ENCODE measurements at places on chromosomes 12 and 14.

DNA sequence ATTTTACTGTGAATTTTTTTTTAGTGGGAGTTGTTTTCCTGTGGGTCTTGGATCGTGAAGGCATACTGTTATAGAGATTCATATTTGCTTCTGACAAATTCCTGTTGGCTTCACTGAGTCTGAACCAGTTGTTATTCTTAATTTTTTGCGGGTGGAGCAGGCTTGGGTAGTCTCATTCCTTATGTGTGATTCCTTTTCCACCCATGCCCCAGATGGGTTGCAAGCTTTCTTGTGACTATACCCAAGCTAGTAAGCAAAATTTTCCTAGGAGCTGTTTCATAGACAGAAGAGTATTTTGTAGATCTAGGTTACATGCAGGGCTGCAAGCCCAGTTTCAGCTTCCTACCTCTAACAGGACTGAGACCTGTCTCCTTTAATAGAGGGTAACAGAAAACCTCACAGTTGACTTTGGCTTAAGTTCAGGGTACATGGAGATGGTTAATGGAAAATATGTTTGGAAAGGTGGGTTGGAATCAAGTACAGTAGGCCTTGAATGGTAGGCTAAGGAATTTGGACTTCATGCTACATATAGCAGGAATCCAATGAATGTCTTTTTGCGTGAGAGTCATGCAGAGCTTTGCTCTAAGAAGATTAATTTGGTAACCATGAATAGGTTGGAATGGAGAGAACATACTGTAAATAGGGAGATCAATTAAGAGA lies 29.0 kb downstream of the TRMT5 start:
- no peak for DNase-seq

DNA sequence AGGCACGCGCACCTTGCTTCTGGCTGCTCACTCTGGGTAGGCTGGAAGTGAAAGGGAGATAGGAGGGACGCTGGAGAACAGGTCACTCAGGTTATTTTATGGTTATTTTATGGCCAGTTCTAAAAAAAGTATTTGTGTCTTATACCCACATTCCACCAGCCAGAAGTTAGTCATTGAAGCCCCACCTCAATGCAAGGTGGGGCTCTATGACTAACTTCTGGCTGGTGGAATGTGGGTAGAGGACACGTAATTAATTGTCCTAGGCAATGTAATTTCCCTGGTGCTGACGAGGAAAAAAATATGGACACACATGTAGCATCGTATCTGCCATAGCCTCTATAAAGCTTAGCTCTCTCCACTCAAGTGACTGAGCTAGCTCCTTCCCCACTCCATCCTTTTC lies 104.9 kb downstream of the PDZRN4 start:
- DNase-seq = no peak

GRCh38 chr14:89397569-89398230 lies 19.3 kb downstream of the FOXN3 start:
- DNase-seq = no peak

GRCh38 chr14:92789457-92790089 lies 4.5 kb upstream of the GOLGA5 start:
- no peak for DNase-seq

GRCh38 chr14:91252871-91253794 lies 8.6 kb upstream of the GPR68 start:
- peak; percentile 9 for DNase-seq

- no peak for DNase-seq
These were observed 307.1 kb upstream of the RGS6 start for GRCh38 chr14:71625175-71625574.

DNA sequence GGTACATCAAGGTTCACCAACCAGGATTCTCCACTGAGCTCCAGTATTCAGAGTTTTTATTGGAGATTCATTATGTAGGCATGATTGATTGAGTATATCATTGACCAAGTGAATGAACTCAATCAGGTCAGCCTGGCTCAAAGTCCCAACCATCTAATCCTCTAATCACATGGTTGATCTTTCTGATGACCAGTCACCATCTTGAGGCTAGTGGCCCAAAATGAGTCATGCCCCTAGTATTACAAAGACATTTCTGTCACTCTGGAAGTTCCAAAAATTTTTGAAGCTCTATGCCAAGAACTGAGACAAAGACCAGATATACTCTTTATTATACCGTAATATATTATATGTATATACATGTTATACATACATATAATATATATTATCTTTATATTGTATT lies 75.9 kb upstream of the ATF7IP start:
- DNase-seq = no peak

DNA sequence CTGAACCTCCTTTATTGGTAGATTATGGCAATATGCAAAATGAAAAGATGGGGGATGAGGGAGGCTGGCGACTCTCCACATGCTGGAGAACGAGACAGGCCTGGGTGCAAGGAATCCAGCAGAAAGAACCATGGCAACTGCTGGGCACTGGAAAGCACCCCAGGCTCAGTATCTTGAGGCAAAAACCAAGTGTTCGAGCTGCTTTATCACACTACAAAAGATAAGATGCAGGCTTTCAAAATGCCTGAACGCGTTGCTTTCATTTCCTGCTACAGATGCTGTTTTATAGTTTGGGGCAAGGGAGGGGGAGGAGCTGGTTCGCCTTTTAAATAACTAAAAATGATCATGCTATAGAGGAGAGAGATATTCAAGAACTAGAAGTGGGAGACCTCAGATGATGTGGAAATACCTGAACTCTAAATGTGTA lies 38.9 kb downstream of the NIN start:
- DNase-seq = no peak

DNA sequence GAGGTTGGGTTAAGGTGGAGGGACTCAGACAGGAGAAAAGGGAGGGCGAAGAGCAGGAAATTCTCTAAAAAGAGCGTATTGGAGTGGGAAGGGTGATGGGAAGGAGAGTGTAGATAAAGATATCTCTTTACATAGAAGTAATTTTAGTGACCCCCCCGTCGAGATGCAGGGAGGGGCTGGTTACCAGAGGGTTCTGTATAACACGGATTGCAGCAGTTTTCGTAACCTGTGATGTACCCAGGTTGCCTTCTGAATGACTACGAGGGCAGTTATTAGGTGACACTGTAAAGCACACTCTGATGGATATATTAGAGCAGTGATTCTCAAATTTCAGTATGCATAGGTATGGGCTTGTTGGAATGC lies 443 bp downstream of the DNAL1 start:
- DNase-seq = no peak

DNA sequence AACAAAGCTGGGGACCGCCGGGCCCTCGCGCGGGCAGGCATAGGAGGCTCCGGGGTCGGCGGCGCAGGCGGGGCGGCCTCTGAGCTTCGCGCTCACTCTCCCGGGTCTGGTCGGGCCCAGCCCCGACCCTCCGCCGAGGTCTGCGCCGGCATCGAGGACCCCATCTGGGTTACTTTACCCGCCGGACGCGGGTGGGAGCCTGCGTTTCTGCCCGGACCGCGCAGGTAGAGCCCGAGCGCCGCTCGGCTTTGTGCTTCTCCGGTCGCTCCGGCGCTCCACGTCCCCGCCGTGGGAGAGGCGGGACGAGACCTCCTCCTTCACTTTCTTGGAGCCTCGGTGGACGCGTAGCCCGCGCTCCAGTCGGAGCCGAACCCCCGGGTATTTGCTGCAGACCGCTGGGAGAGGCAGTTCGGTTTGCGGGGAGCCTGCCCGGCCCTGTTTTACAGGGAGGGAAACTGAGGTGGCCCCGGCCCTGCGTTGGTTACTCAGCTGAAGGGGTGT lies 63.2 kb downstream of the FBXL14 start:
- DNase-seq = no peak

GRCh38 chr12:3123729-3124128 lies 46.5 kb downstream of the TSPAN9 start:
- no peak for DNase-seq

DNA sequence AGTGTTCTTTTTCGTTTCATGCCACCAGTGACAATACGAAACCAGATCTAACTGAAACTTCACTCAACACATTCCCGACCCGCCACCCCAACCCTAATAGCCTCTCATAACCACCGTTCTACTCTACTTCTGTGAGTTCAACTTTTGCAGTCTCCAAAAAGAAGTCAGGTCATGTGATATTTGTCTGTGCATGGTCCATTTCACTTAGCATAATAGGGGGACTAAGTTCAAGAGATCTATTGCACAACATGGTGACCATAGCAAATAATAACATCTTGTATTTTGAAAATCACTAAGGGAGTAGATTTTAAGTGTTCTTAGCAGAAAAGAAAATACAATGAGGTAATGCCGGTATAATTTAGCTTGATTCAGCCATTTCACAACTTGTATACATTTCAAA lies 376.4 kb downstream of the DIO2 start:
- DNase-seq = no peak

GRCh38 chr14:104658325-104658712 lies 31.1 kb upstream of the INF2 start:
- no peak for DNase-seq

DNA sequence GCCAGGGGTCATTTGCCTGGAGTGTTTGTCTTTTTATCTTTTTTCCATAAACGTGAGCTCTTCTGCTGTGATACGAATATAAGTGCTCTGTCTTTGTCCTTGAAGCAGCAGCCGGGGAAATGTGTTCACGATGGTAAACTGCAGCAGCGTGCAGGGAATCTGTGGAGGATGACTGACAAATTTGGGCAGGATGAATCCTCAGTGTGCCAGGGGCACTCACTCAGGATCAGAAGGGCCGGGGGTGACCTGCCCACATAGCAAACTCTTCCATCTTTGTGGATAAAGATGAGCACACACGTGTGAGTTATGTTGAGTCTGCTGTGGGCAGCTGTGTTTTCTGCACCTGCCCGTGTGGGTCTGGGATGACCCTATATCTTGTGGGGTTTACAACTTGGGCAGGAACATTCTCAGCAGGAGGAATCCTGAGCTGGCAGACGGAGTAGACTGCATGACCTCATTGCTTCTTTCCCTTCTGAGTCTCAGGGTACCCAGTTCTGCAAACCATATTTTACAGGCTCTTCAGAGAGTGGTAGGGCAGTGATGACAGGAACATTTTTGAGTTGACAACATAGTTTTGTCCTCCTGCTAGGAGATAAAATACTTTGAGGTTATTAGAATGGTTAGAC lies 711 bp downstream of the ANO4 start:
- DNase-seq = no peak

- DNase-seq = no peak
These were observed 61.6 kb upstream of the KTN1 start for GRCh38 chr14:55518391-55518790.

- DNase-seq = no peak
These were observed 9.1 kb downstream of the B4GALNT3 start for GRCh38 chr12:468671-469389.

DNA sequence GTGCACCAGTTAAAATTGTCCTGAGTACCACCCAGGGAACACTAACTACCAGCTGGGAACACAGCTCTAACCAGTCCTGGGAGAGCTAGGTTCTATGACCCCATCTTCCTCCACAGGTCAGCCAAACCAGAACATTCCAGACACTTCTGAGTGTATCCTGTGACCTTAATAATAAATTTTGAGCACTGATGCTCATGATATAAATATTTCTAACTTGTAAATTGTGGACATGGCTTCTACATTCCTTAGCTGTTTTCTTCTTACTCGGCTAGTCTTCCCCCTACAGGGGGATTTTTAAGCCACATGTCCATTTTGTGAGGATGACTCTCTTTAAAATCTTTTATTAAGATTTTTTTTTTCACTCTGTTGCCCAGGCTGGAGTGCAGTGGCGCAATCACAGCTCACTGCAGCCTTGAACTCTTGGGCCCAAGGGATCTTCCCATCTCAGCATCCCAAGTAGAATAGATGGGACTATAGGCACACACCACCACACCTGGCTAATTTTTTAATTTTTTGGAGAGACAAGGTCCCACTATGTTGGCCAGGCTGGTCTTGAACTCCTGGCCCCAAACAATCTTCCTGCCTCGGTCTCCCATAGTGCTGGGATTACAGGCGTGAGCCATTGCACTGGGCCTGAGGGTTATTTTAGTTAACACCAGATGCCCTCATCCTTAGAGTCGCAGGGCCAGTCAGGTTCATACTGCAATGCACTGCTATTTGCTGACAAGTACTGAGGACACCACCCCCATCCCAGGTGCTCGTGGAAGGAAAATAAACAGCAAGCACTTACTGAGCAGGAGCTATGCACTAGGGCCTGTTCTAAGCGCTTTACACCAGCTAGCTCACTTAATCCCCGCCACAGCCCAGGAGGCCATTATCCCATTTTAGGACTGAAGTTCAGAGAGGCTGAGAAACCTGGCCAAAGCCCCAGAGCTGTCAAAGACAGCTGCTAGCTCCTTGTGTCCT lies 142.6 kb upstream of the NCOR2 start:
- DNase-seq = no peak

- DNase-seq = no peak
These were observed 245.9 kb downstream of the EMP1 start for GRCh38 chr12:13442457-13442856.

DNA sequence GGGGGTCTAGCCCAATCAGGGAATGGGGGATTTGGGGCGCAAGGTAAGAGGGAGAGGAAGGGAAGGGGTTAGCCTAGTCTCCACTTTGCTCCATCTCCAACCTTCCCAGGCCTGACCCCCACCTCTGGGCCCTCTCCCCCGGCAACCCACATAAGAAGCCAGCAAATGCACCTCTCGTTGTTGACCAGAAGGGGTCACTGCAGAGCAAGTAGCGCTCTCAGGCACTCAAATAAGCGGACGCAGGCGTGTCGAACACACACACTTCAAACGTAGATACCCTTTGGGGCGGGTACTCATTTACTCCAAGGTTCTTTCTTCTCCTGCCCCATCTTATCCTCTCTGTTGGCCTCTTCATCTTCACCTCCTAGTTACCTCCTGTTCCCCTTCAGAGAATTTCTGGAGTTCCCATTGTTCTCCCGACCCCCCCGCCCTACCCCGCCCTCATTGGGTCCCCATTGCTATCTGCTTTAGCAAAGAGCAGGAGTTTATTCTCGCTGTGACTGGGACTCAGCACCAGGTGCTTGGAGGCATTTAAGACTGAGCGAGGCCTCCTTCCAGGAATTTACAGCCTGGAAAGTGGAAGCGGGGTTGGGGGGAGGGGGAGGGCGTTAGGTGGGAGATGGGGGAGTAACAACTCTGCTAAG lies 1.5 kb upstream of the SRRM4 start:
- peak; percentile 33 for DNase-seq

DNA sequence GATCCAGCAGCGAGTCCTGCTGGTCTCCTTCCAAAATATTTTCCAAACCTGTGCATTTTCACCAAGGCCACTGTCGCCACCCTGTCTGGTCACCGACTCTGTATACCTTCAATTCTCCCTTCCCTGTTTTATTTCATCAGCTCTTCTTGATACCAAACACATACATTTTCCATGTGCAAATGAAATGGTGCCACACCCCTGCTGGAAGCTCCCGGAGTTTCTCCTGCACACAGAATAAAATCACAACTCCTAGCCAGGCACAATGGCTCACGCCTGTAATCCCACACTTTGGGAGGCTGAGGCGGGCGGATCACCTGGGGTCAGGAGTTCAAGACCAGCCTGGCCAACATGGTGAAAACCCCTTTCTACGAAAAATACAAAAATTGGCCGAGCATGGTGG lies 14.0 kb downstream of the VSIG10 start:
- DNase-seq = no peak

GRCh38 chr12:59194794-59195193 lies 274.5 kb upstream of the LRIG3 start:
- no peak for DNase-seq

- no peak for DNase-seq
These were observed at the start of gene NXPH4 for GRCh38 chr12:57216014-57216911. NXPH4 (plus strand) TSS chr12:57216794; CDS start chr12:57216970, 176 bp downstream.

GRCh38 chr14:36455241-36455627 lies 64.8 kb downstream of the NKX2-1 start:
- DNase-seq = no peak

GRCh38 chr12:62799766-62800406 lies 135.1 kb downstream of the PPM1H start:
- peak; percentile 38 for DNase-seq

GRCh38 chr12:6748761-6749160 lies 4.2 kb downstream of the MLF2 start:
- no peak for DNase-seq
